Muscle of leg (tissue), 16 donors: ENCODE measurements at places on chromosomes 3 and 15. TPM values are rescaled to one million over a fixed set of nuclear protein-coding genes. Genes with fewer than 3 reads are reported as not detected.

The LRTM1 gene
- 99.9 TPM for total RNA-seq

The CSTA gene
- total RNA-seq = 0.22 TPM

The OSBPL10 gene
- total RNA-seq = 7.6 TPM

The TEX55 gene
- not detected for total RNA-seq

The GSK3B gene
- 30.7 TPM for total RNA-seq

DNA sequence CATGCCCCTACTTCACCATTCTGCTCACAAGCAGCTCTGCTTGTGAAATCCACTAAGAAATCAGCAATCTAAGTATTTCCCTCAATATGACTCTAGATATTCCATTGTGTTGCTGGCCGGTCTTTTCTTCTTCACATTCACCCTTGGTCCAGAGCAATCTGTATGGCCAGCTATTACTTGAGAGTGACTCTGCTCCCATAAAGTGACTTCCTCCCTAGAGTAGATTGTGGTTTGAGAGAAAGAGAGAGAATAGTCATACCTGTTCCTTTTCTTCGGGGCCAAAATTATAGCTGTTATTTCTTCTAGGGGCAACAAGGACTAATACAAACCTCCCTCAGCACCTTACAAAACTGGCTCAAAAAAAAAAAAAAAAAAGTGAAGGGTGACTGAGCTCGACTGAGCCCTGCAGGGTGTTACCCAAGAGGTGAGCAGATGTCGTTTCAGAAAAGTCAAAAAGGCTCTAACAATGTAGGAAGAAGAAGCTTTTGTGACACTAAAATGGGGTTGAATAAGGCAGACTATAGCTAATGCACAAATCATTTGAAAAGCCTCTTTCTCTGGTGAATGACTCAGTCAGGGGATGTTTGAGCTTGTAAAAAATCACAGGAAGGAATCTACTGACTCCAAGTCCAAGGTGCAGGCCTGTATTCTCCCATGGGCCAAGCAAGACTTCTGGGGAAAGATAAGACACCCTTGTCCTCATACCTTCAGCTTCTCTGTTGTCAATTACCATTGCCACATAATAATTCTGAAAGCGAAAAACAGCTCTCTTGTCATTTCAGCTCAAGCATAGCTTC lies 161.0 kb upstream of the SLC24A5 start:
- DNase-seq = no peak
- H3K36me3 ChIP-seq = no peaks in the 10 kb centered on the region
- H3K4me1 ChIP-seq = no peaks in the 10 kb centered on the region
- no peak overlapping the region for H3K27ac ChIP-seq
- no peak overlapping the region for H3K4me3 ChIP-seq
- H3K27me3 ChIP-seq = no peaks in the 10 kb centered on the region

GRCh38 chr15:24607636-24608035 lies 67.9 kb upstream of the NPAP1 start:
- H3K4me1 ChIP-seq = no peaks in the 10 kb centered on the region
- H3K4me3 ChIP-seq = no peak overlapping the region
- DNase-seq = no peak

GRCh38 chr3:173863551-173863950 lies 466.0 kb downstream of the NLGN1 start:
- H3K36me3 ChIP-seq = no peaks in the 10 kb centered on the region
- H3K27ac ChIP-seq = no peak overlapping the region
- no peaks in the 10 kb centered on the region for H3K27me3 ChIP-seq
- DNase-seq = no peak
- no peaks in the 10 kb centered on the region for H3K4me1 ChIP-seq

DNA sequence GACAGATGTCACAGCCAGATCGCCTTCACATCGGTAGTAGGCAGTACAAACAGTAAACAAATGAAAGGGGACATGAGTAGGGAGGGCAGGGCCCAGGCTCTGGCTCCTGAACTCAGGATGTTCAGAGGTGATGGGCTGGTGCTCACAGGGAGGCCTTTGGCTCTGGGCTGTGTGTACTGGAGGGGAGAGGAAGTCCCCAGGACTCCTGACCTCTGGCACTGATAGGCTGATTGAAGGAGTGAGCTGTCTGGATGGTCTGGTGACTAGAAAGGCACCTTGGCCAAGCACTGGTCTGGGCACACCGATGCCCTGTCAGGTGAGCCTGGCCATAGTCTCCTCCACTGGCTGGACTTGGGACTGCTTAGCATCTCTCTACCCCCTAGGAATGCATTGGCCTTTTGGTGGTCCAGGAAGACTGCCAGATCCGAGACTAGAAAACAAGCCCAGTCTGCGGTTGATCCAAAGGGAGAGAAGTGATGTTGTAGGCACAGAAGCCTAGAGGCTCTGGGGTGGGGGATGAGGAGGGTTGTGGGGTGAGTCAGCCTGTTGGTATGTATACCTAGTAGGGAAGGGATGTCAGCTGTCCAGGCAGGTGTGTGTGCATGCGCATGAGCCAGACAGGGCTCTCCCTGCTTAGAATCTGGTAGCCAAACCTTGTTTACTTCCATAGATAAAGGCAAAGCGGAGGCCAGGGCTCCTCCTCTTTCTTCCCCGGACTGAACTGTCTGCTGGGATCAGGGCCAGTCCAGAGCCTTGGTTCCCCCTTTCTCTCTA lies 1.9 kb downstream of the SPINT1 start:
- H3K27ac ChIP-seq = no peak overlapping the region
- H3K4me3 ChIP-seq = no peak overlapping the region
- H3K36me3 ChIP-seq = no peaks in the 10 kb centered on the region
- peaks cover 17% of the 10 kb centered on the region for H3K4me1 ChIP-seq
- no peak for DNase-seq

DNA sequence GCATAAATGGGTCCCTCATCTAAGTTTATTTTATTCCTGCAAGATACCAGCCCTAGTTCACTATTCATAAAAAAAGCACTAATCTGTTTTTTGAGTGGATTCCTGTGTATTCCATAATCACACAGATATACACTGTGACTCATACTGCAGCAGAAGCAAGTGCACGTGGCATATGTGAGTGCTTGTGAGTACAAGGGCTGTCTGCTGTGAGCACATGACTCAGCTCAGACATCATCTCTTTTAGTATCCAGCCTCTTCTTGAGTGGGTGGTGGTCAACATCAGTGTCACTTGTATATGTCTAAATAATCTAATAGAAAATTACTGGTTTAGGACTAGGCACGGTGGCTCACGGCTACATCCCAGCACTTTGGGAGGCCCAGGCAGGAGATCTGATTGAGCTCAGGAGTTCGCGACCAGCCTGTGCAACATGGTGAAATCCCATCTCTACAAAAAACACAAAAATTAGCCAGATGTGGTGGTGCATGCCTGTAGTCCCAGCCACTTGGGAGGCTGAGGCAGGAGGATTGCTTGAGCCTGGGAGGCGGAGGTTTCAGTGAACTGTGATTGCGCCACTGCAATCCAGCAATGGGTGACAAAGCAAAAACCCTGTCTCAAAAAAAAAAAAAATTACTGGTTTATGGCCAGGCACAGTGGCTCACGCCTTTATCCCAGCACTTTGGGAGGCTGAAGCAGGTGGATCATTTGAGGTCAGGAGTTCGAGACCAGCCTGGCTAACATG lies 49.8 kb downstream of the NIPA2 start:
- peaks cover 8% of the 10 kb centered on the region for H3K4me1 ChIP-seq
- H3K27me3 ChIP-seq = no peaks in the 10 kb centered on the region
- no peak for DNase-seq
- H3K4me3 ChIP-seq = no peak overlapping the region

DNA sequence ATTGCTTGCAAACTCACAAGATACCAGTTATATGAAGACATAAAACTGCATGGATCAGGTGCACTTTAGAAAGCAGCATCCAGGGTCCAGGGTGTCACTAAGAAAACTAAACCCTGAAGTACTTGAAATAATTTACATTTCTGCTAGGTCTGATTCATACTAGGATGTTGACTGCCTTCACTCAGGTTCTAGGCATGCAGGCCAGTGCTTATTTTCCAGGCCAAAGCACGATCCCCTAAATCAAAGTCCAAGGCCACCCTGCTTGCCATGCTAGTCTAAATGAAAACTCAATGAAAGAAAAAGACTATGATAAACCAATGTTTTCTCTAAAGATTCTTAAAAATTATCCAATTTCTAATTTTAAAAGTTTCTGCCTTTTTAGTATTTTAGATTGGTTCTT lies 49.4 kb downstream of the GREM1 start:
- no peak overlapping the region for H3K27ac ChIP-seq
- H3K4me3 ChIP-seq = no peak overlapping the region

DNA sequence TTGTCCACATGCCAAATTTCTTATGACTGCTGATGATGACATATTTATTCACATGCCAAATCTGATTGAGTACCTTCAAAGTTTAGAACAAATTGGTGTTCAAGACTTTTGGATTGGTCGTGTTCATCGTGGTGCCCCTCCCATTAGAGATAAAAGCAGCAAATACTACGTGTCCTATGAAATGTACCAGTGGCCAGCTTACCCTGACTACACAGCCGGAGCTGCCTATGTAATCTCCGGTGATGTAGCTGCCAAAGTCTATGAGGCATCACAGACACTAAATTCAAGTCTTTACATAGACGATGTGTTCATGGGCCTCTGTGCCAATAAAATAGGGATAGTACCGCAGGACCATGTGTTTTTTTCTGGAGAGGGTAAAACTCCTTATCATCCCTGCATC lies 17.3 kb downstream of the B3GNT5 start:
- H3K27me3 ChIP-seq = no peaks in the 10 kb centered on the region
- H3K36me3 ChIP-seq = peaks cover 3% of the 10 kb centered on the region
- no peak for DNase-seq
- H3K4me3 ChIP-seq = no peak overlapping the region
- H3K4me1 ChIP-seq = peaks cover 11% of the 10 kb centered on the region
- H3K27ac ChIP-seq = no peak overlapping the region

- no peaks in the 10 kb centered on the region for H3K36me3 ChIP-seq
- DNase-seq = peak; percentile 83
- H3K4me3 ChIP-seq = no peak overlapping the region
- peaks cover 9% of the 10 kb centered on the region for H3K4me1 ChIP-seq
- H3K27ac ChIP-seq = no peak overlapping the region
Measured at GRCh38 chr3:120171134-120171873, 77.1 kb upstream of the GSK3B start.

GRCh38 chr15:55250941-55251340 lies 38.7 kb downstream of the RAB27A start:
- no peaks in the 10 kb centered on the region for H3K4me1 ChIP-seq
- no peak overlapping the region for H3K4me3 ChIP-seq
- no peak overlapping the region for H3K27ac ChIP-seq
- no peak for DNase-seq
- no peaks in the 10 kb centered on the region for H3K27me3 ChIP-seq
- no peaks in the 10 kb centered on the region for H3K36me3 ChIP-seq

GRCh38 chr3:110804856-110805255 lies 266.8 kb upstream of the NECTIN3 start:
- no peak overlapping the region for H3K4me3 ChIP-seq
- no peaks in the 10 kb centered on the region for H3K27me3 ChIP-seq
- no peaks in the 10 kb centered on the region for H3K36me3 ChIP-seq
- DNase-seq = no peak
- no peak overlapping the region for H3K27ac ChIP-seq

DNA sequence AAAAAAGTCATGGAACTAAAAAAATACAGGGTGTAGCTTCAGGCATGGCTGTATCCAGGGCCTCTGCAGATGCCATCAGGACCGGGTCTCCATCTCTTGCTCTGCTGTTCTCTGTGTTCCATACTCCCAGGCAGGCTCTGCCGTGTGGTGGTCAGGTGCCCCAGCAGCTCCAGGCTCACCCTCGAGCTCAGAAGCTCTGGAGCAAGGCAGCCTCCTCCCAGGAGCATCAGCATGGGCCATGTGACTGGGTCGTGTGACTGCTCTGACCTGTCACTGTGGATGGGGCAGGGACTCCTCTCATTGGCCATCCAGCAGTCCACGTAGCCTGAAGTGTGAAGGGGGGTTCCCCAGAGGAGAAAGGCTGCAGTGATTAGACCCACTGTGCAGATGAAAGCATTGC lies 8.5 kb downstream of the FBLN2 start:
- peak overlapping the region; percentile 20 for H3K27ac ChIP-seq
- H3K27me3 ChIP-seq = peaks cover 9% of the 10 kb centered on the region
- DNase-seq = no peak

DNA sequence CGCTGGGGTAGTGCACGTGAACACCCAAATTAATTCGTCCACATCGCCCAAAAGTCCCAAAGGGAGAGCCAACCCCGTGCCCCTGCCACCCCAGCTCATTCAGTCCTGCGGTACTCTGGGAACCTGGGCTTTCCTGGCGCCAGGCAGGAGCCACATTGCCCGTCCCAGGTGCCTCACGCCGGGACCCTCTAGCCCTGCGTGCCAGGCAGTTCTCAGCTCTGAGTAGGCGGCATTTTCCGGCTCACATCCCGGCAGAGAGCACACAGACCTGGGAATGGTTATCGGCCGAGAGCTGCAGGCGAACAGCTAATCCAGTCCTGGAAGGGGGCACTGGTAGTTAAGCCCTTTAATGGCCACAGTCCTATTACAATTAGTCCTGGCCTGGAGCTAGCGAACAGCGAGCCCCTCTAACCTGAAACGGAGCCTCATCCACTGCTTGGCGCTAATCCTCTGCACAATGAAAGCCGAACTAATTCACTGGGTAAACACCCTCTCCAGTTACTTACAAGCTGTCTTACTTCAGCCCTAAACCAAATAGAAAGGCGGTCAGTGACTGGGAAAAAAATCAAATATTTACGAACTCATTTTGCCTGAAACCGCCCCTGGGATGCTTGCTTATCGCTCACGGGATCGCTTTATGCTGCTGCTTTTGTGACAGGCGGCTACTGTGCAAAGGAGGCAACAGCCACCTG lies 254.6 kb upstream of the SOX14 start:
- no peak overlapping the region for H3K4me3 ChIP-seq
- H3K27ac ChIP-seq = no peak overlapping the region
- H3K36me3 ChIP-seq = no peaks in the 10 kb centered on the region
- DNase-seq = peak; percentile 10

GRCh38 chr3:40911928-40912327 lies 287.4 kb upstream of the CTNNB1 start:
- no peak for DNase-seq
- H3K27me3 ChIP-seq = no peaks in the 10 kb centered on the region
- no peak overlapping the region for H3K4me3 ChIP-seq
- H3K36me3 ChIP-seq = no peaks in the 10 kb centered on the region

DNA sequence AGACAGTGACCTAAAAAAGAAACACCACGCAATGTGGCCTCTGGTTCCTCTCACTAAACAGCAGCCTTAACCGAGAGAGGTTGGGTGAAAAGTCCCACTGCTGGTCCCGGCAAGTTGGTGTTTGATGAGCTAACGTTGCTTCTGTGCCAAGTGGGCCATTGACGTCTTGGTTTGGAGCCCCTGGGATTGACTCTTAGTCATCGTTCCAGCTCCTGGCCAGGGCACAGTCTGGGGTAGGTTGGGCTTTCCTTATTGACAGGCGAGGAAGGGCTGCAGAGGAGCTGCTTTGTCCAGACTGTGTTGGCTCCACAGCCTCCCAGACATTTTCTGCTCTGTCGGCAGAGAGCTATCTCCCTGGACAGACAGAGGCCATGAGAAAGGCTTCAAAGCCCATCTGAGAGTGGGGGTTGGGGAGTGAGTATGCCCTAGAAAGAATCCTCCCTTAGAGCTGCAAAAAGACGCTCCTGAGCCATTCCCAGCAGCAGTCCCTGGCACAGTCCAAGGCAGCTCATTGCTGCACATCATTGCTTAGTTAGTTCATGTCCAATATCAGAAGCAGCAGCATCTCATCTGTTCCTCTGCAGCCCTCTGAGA lies 28.6 kb upstream of the C3orf80 start:
- H3K27ac ChIP-seq = no peak overlapping the region
- no peak for DNase-seq
